Lung (tissue), 17 donors: ENCODE measurements at places on chromosomes 12 and 14. TPM values are rescaled to one million over a fixed set of nuclear protein-coding genes. Genes with fewer than 3 reads are reported as not detected.
A peak's percentile ranks its signal among the peaks of the same experiment; 100 is the strongest.

DNA sequence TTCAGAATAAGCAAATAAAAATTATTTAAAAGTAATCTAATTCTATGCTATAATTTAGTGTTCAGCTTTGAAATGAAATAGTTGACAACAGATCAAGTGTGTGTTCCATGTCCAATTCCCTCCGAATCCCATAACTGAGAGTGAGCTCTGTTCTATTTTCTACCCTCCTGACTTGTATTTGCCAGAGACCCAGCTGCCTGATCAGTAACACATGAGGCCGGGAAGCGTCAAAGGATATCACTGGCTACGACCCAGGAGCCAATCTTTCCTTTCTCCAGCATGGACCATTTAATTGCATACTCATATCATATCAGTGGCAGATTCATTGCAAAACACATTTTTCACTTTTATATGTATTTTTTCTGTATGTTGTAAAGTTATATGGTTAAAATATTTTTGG, 108.8 kb upstream of the TSPAN8 start:
- no peak overlapping the region for H3K4me3 ChIP-seq
- H3K27me3 ChIP-seq = no peaks in the 10 kb centered on the region
- H3K36me3 ChIP-seq = no peaks in the 10 kb centered on the region
- no peak overlapping the region for H3K27ac ChIP-seq

DNA sequence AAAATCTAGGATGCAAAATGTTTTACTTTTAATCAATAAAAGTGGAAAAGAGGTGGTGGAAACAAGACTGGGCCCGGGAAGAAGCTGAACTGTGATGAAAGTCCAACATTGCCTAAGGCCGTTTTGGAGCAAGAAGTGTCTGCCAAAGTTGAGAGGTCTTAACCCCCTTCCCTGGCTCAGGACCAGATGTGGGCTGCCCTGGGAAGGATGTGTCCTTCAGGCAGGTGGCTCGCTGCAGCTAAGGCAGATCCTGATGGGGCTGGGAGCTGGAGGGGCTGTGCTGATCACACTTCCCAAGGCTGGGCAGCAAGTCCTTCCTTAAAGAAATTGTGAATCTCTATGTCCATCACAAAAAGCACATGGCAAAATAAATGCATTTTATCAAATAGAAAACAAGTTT, 581.6 kb downstream of the GALC start:
- H3K36me3 ChIP-seq = no peaks in the 10 kb centered on the region
- no peak overlapping the region for H3K27ac ChIP-seq
- DNase-seq = no peak
- no peak overlapping the region for H3K4me3 ChIP-seq

DNA sequence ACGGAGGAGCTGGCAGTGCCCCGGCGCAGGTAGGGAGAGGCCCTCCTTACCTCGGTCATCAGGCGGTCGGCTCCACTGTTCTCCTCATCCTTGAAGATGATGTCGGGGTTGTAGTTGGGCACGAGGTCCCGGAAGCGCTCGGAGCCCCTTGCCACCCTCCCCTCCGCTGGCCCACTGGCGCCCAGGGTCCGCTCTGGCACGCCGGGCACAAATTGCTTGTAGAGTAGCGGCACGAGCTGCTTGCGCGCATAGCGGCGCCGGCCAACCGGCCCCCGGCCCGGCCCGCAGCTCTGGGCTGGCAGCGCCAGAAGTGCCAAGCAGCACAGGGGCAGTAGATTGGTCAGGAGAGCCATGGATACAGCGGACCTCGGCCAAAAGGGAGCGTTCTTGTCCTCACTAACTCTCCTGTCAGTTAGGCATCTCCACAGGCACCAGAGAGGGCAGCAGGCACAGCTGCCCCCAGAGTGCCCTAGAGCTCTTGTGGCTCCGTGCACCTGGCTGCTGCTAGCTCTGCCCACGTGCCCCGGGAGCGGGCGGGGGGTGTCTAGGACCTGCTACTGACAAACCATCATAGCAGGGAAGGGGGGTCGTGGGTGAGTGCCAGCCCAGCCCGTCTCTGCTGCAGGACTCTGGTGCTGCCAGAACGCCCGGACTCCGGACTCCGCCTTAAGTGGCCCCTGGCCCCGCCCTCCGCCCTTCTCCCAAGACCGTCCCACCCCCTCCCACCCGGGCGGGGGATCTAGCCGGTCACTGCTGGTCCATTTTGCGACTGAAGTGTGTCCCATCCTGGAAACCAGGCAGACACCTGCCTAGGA, at the start of gene DHH:
Gene DHH (minus strand): TSS at position 642 of the 815 bp plus-strand sequence. CDS start 289 bp downstream, at position 353.
- H3K4me1 ChIP-seq = peaks cover 34% of the 10 kb centered on the region
- peak within 1 kb of the TSS; percentile 6 for H3K4me3 ChIP-seq
- no peak within 1 kb of the TSS for H3K27ac ChIP-seq
- DNase-seq = peak; percentile 32
- no peaks in the 10 kb centered on the region for H3K27me3 ChIP-seq
- H3K36me3 ChIP-seq = peaks cover 5% of the 10 kb centered on the region

DNA sequence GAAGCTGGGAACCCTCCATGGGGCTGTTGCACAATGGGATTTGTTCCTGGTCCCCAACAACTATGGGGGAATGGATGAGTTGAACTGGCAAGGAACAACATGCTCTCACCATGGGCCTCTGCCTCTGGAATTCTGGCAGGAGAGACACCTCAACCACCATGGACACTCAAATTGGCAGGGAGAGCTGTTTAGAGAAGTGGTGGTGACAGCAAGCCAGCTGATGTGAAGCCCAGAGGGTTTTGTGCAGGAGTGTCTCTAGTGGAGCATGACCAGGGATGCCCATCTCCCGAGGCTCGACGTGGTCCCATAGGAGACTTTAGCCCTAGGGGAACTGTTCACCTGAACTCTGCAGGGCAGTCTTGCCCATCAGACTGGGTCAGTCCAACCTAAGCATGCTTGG, 345.2 kb upstream of the CCDC196 start:
- no peak overlapping the region for H3K27ac ChIP-seq
- DNase-seq = no peak
- H3K27me3 ChIP-seq = no peaks in the 10 kb centered on the region
- no peaks in the 10 kb centered on the region for H3K36me3 ChIP-seq
- H3K4me3 ChIP-seq = no peak overlapping the region

- no peaks in the 10 kb centered on the region for H3K4me1 ChIP-seq
- H3K27me3 ChIP-seq = no peaks in the 10 kb centered on the region
- no peak overlapping the region for H3K27ac ChIP-seq
- H3K4me3 ChIP-seq = no peak overlapping the region
Measured at GRCh38 chr12:83536496-83536895, 849.8 kb downstream of the TMTC2 start.

DNA sequence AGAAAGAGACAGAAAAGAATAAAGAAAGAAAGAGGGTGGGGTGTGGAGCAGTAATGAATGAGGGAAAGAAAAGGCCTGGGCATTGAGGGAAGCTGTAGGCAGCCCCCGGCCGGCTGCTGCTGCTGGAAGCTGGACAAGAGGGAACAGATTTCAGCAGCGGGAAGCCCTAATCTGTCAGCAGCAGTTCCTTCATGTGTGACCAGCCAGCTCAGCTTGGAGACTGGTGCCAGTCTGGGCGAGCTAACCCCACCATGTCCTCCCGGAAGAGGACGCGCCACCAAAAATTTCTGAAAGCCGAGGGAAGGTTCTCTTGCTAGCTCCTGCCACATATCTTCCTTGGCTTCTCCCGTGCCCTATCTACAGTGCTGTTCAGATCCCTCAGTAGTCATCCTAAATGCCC, 236.8 kb downstream of the GRIN2B start:
- peak; percentile 15 for DNase-seq
- no peaks in the 10 kb centered on the region for H3K36me3 ChIP-seq
- no peak overlapping the region for H3K27ac ChIP-seq
- no peaks in the 10 kb centered on the region for H3K27me3 ChIP-seq
- no peaks in the 10 kb centered on the region for H3K4me1 ChIP-seq

- H3K4me3 ChIP-seq = no peak overlapping the region
- H3K27me3 ChIP-seq = no peaks in the 10 kb centered on the region
- no peaks in the 10 kb centered on the region for H3K4me1 ChIP-seq
- H3K27ac ChIP-seq = no peak overlapping the region
- peak; percentile 88 for DNase-seq
- no peaks in the 10 kb centered on the region for H3K36me3 ChIP-seq
Measured at GRCh38 chr14:65361920-65362319, 50.6 kb upstream of the FUT8 start.

GRCh38 chr14:94117856-94118255, 7.3 kb downstream of the IFI27 start:
- no peak for DNase-seq
- H3K27ac ChIP-seq = no peak overlapping the region
- no peaks in the 10 kb centered on the region for H3K27me3 ChIP-seq
- no peak overlapping the region for H3K4me3 ChIP-seq
- H3K4me1 ChIP-seq = peaks cover 14% of the 10 kb centered on the region

Gene IFNG-AS1
- not detected for polyA plus RNA-seq
